NCI-H510A (cell line): ENCODE measurements at places on chromosomes 1 and 21.

DNA sequence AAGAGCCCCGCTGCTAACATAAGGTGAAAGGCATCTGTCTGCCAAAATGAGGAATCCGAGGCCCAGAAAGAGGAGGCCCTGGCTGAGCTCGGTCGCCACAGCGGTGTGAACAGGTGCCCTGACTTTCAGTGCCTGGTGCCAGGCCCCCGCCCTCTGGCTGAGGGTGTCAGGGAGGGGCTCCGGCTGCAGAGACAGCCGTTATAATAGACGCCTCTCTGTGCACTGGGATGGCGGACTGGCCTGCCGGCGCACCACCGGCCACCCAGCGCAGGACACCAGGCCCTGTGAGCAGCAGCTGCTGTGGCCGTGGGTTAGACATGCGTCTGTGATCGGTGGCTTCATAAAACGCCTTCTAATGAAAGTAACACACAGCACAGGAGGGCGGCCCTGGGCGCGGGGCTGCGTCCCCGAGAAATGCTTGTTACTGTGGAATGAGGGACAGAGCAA, 51.4 kb upstream of the ACTRT2 start:
- no peak for DNase-seq

DNA sequence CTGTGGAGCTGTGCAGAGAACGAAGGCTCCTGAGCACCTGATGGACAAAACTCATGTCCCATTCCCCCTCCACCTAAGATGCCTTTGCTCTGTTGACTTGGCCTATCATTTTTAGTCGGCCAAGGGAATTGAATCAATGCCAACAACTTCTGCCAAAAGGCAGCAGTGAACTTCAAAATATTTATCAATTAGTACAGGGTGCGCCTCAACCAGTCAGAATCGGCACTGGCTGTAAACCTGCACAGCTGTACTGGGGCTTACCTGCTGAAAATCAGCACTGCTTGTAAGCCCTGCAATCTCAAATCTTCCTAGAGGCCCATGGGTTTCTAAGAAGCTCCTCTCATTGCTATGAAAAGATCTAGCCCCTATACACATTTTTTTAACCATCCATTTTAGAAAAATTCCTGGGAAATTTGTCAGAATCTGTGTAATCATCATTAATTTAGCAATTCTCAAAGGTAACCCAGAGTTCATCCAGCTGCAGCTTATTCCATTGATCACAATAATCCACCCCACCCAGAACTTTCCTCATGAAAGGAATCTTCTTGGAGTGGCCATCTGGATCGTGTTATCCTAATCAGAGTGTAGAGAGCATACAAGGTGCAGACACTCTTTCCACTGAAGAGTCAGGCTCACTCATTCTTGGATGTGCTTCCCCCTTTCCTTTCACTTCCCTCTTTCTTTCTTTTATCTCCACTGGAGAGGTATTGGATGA, 40.2 kb downstream of the ADAMTS1 start:
- DNase-seq, result no peak

DNA sequence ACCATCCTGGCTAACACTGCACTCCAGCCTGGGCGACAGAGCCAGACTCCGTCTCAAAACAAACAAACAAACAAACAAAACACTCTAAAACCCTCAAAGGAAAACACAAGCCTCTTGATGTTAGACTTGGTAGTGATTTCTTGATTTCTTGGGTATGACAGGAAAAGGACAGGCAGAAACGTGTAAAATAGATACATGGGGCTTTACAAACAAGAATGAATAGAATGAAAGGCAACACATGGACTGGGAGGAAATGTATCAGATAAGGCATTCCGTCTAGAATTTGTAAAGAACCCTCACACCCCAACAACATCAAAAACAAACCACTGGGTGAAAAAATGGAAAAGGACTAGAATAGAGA, 7.8 kb upstream of the PRXL2B start:
- no peak for DNase-seq

DNA sequence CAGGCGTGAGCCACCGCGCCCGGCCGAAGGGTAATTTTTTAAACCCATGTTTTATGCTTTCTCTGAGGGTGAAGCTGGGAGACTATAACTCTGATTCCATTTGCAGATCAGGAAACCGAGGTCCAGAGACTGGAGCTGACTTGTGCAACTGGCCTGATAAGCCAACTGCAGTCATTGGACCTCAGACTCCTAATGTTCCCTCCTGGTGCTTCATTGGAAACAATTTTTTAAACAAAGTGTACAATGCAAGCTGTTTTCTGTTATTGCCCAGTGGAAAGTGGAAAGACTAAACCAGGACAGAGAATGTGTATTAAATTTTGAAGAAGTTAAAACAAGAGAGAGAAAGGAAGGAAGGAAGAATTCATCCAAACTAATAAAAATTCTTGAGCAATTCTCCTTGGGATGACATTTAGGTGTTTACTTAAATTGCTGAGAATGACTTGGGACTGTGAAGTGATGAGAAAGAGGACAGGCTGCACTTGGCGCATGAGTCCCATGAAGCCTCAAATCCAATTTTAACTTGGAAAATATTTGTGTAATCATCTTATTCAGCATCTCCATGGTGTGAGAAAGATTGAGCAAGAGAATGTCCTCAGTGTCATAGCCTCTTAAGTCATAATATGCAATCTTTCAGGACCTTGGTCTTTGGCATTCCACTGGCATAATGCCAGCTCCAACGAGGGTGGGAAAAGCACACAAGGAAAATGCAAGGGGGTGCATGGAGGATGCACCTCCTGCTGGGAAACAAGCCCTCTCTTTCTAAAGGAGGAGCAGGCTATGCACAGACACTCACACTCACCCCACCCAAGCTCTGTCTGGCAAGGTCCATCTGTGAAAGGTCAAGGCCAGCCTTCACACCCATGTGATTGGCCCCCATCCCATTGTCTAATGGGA, 342.0 kb downstream of the SIPA1L2 start:
- no peak for DNase-seq

DNA sequence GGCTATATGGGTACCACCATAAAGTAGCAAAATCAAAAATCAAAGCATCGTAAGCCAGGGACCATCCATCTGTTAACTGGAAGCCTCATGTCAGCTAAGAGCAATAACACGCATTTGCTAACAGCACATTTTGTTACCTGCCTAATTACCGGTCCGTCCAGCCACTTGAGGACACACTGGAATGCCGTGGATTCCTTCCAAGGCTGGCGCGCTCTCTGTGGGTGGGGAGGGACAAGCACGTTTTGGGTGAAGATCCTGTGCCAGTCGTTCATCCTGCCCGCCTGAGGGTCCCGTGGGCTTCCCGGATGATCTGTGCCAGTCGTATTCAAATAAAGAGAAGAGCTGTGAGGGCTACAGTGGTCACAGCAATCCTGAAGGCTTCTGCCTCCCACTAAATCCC, 6.2 kb downstream of the NPHP4 start:
- DNase-seq, result no peak

DNA sequence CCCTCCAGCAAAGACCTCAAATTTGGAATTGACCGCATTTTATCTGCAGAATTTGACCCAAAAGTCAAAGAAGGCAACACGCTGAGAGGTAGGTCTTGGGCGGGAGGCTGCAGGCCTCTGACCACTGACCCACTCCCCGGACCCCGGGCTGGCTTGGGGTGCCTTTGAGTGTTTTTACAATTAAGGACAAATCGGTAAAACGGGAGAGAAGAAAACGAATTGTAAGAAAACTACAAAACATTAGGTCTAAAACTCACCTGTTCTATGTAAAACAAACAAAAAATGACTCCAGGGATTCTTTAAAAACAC, 1.1 kb downstream of the HLX start:
- no peak for DNase-seq

DNA sequence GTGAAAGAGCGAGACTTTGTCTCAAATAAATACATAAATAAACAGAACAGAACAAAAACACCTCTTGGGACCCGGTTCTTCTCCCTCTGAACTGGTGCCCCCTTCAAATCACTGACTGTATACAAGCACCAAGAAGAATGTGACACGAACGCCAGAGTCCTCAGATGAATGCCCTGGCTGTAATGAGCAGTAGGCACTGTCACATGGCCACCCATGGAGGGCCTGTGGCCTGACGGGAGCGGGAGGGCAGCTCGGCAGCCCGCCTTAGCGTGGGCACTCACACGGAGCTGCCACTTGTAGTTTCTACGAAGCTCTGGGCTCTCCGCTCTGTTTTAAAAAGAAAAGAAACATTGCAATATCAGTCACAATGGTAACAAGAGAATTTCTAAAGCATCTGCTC, 146.0 kb downstream of the PEX14 start:
- no peak for DNase-seq

DNA sequence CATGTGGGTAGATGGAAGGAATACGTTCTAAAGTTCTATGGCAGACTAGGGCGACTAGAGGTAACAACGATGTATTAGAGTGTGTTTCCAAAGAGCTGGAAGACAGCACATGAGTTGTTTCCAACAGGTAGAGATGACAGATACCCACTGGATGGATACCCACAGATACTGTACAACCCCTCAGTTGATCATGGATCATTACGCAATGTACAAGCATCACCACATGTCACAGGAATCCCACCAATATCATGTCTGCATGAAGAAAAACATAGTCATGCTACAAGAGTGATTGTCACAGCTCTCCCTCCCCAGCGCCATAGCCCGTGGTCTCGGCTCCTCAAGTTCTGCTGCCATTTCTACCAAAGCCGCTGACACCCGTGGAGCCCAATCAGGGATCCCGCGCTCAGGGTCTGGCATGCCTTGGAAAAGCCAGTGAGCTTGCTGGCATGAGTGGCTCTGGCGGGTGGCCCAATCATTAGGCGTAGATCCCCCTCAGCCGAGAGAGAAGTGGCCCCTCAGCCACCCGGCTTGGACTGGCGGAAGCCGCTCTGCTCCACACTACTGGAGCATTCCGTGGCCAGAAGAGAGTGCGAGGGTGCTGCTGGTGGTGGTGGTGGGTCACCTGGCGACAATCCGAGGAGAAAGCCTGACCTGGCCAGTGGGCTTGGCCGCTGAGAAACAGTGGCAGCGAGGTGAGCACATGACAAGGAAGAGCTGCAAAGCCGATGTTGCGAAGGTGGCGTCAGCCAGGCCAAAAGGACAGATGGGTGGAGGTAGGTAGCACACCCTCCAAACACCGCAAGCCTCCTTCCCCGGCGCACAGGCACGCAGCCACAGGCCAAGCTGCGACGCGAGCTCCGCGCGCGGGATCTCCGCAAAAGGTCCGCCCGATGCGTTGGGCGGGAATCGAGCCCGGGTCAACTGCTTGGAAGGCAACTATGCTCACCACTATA, 65.7 kb upstream of the FCGR2A start:
- DNase-seq, result no peak

- DNase-seq, result no peak
These were observed 44.9 kb downstream of the EVA1C start for GRCh38 chr21:32457360-32457840.

DNA sequence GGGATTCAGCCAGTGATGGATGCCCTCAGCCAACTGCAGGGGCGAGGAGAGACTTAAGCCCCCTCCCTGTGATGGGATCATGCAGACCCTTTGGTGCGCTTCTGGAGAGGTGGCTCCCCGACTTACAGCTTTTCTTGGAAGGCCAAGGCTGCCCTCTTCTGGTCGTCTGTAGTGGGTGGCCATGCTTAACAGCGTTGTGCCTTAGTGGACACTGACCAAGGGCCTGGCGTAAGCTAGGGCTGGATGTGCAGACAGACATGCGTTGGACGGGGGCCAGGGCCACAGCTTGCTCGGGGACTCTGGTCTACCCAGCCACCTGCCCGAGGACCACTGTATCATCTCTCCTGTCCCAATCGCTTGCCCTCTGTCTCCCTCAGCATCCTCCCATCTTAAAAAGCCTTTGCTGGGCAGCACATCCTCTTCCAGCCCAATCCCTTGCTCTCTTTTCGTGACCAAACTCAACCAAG, 5.5 kb downstream of the AZIN2 start:
- peak; percentile 64 for DNase-seq

GRCh38 chr21:44912158-44912473, 8.6 kb downstream of the ITGB2 start:
- DNase-seq, result no peak

DNA sequence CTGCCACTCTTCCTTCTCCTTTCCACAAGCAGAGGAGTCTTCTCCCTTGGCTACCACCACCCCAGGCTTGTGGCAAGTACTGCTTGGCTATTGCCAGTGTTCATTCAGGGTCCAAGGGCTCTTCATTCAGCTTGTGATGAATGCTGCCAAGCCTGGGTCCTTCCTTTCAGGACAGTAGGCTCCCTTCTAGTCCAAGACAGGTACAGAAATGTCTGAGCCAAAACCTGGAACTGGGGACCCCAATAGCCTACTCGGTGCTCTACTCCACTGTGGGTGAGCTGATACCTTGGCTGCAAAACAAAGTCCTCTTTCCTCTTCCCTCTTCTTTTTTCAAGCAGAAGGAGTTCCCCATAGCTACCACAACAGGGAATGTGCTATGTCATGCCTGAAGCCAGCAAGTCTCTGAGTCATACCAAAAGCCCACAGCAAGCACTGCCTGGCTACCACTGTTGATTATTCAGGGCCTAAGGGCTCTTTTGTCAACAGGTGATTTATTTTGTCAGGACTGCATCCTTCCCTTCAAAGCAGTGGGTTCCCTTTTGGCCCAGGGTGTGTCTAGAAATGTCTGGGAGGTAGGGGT, 268.9 kb downstream of the HHAT start:
- no peak for DNase-seq

GRCh38 chr1:103790172-103790571, 40.5 kb downstream of the AMY1C start:
- DNase-seq, result no peak

DNA sequence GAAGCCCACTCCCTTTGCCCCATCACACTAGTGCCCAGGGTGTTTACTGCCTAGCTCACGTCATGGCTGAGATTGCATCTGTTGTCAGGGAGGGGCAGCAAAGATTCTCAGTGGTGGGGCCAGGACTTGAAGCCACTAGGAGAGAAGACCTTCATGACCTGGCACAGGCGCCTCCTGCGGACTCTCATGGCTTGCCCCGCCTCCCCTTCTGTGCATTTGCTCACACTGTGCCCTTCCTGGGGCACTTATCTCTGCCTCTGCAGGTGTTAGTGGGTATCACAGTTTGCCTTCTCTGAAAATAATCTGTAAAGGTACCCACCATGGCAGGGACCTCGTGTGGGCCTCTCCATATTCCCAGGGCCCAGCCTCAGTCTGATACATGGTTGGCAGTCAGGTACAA, 20.1 kb downstream of the PTPRU start:
- DNase-seq, result no peak

GRCh38 chr1:167635156-167635648, 5.2 kb downstream of the RCSD1 start:
- DNase-seq, result no peak

DNA sequence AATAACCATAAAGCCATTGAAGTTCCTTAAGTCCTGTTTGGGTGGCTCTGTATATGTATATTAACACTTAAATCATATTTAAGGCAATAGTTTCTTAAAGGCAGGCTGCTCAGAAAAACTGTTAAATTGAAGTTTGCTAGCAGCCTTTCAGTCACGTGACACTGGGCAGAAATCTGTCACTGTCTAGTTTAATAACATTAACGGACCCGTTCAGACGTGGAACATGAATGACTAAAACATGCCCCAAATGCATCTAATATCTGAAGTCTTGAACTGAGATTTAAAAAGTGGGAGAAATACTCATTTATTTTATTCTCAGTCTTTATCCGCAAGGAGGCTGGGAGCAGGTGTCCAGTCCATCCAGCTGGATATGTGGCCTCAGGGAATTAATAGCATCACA, 3.3 kb upstream of the SPATA1 start:
- DNase-seq, result no peak

- no peak for DNase-seq
These were observed 61.0 kb downstream of the KCNK2 start for GRCh38 chr1:215143497-215143896.
